LHCN-M2 (cell line): ENCODE measurements at places on chromosomes 7 and 10.

- no peak for DNase-seq
These were observed 88.3 kb upstream of the KAT6B start for GRCh38 chr10:74738052-74738451.

- peak; percentile 73 for DNase-seq
These were observed 330.0 kb downstream of the BBS9 start for GRCh38 chr7:33459340-33459751.

- no peak for DNase-seq
These were observed 11.1 kb downstream of the STAM start for GRCh38 chr10:17655009-17655408.

- no peak for DNase-seq
These were observed 172.7 kb downstream of the PTEN start for GRCh38 chr10:88036126-88036525.

GRCh38 chr7:157791261-157791660 lies 454.5 kb downstream of the DNAJB6 start:
- DNase-seq: no peak

DNA sequence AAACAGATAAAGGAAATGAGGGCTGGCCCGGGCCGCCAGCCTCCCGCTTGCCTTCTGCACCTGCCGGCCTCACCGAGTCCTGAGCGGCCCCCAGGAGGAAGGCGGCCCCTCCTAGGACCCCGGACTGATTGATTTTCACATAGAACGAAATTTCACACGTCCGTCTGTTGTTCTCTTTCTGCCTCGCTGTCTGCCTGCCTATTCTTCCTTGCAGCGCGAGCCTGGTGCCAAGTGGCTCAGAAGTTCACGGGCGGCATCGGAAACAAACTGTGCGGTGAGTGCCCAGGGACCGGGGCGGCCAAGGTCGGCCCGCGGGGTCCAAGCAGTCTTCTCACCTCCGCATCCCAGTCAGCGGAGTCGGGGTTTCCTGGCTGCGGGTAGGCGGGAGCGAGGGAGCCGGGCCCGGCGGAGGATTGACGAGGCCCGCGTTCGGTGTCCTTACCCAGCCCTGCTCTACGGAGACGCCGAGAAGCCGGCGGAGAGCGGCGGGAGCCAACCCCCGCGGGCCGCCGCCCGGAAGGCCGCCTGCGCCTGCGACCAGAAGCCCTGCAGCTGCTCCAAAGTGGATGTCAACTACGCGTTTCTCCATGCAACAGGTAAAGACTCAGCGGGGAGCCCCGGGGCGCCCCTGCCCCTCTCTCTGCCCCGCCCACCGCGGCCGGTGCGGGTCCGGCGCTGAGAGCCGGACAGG lies 967 bp downstream of the GAD2 start:
- no peak for DNase-seq

GRCh38 chr10:29522918-29523317 lies 111.9 kb downstream of the SVIL start:
- DNase-seq: no peak
